ENCODE measurements at places on chromosomes 5 and 9. TPM values are rescaled to one million over a fixed set of nuclear protein-coding genes. Genes with fewer than 3 reads are reported as not detected.

Gene FOXI1
- total RNA-seq: 0.14 TPM

Gene TXNDC8
- not detected for total RNA-seq

Gene SLC30A5
- 64.5 TPM for total RNA-seq

Gene SLC24A2
- not detected for total RNA-seq

Gene SYK
- total RNA-seq: 4.6 TPM

DNA sequence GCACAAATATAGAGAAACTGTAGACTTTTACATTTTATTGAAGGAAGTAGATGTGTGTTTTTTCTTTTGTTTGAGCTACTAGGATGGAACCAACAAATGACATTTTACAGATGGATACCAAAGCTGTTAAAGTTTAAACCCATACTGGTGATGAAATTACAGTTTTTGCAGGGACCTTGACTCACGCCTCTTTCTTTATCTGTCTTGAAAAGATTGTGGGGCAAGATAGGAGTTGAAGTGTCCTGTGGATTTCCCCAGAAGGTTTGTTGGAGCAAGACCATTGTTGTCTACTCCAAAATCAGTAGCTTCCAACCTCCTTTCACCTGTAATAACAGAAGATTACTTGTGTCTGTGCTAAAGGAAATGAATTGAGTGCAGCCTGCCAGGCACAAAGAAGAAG, 4.1 kb upstream of the C5orf63 start:
- no peak for DNase-seq

- no peak for DNase-seq
These were observed 85.1 kb downstream of the TRIO start for GRCh38 chr5:14228219-14228618.

- DNase-seq: no peak
These were observed 91.9 kb upstream of the PTPRD start for GRCh38 chr9:10704720-10705119.

DNA sequence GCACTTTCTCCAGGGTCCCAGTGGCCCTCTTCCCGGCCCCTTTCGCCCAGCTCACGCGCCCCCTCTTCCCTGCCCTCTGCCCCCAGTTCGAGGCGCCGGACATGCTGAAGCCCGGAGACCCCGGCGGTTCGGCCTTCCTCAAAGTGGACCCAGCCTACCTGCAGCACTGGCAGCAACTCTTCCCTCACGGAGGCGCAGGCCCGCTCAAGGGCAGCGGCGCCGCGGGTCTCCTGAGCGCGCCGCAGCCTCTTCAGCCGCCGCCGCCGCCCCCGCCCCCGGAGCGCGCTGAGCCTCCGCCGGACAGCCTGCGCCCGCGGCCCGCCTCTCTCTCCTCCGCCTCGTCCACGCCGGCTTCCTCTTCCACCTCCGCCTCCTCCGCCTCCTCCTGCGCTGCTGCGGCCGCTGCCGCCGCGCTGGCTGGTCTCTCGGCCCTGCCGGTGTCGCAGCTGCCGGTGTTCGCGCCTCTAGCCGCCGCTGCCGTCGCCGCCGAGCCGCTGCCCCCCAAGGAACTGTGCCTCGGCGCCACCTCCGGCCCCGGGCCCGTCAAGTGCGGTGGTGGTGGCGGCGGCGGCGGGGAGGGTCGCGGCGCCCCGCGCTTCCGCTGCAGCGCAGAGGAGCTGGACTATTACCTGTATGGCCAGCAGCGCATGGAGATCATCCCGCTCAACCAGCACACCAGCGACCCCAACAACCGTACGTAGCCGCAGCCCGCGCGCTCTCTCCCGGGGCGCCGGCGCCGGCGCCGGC, 1.0 kb downstream of the PRDM6 start:
- DNase-seq: peak; percentile 60

DNA sequence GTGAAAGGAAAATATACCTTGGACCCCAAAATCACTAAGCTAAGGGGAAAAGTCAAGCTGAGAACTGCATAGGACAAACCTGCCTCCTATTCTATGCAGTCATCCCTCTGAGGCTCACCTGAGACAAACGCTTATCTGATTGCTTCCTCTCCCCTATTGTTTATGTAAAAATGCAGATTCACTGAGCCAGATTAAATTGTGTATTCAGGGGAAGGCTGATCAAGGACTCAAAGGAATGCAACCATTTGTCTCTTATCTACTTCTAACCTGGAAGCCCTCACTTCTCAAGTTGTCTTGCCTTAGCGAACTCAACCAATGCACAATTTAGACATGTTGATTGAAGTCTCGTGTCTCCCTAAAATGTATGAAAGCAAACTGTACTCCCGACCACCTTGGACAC, 13.3 kb downstream of the SPARC start:
- no peak for DNase-seq

GRCh38 chr5:3100921-3101551, 349.6 kb upstream of the IRX2 start:
- no peak for DNase-seq

DNA sequence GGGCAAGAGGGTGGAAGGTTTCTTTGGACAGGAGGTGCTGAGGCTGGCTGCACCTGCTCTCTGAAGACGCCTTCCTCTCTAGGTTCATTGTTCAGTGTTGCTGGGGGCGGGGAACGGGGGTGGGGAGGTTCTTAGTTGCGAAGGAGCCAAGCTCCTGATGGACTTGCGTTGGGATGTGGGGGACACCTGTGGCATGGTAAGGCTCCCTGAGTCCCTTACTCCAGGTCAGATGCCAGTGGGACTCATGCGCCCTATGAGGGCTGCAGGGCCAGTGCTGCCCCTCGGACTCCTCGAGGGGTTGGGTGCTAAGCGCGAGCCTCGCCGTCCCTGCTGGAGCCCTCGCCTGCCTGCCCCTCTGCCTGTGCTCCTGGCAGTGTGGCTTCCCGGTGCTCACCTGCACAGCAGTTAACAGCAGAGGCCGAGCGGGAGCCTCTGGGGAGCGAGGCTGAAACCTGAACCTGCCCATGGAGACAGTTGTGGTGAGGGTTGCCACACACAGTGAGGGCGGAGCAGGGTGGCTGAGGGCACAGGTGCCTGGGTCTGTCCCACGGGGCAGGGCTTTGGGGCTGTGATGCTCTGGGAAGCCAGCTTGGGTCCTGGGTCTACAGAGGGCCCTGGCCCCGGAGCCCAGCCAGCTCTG, 5.5 kb downstream of the RNU6ATAC start:
- DNase-seq: no peak

GRCh38 chr5:172648013-172648381, 6.9 kb downstream of the NEURL1B start:
- peak; percentile 55 for DNase-seq

All from Caco-2 (cell line).